ENCODE measurements at places on chromosomes 16 and 17. TPM values are rescaled to one million over a fixed set of nuclear protein-coding genes. Genes with fewer than 3 reads are reported as not detected.
A peak's percentile ranks its signal among the peaks of the same experiment; 100 is the strongest.

KRT32 gene
- total RNA-seq: not detected

- no peak for DNase-seq
Observed at GRCh38 chr17:63124536-63124935, 158.5 kb downstream of the TANC2 start.

GRCh38 chr16:26961459-26961858 is 105.3 kb upstream of the C16orf82 start:
- DNase-seq: no peak

- no peak for DNase-seq
Observed at GRCh38 chr16:24174504-24174903, 81.6 kb upstream of the CACNG3 start.

CAPN15 gene
- 11.4 TPM for total RNA-seq

DNA sequence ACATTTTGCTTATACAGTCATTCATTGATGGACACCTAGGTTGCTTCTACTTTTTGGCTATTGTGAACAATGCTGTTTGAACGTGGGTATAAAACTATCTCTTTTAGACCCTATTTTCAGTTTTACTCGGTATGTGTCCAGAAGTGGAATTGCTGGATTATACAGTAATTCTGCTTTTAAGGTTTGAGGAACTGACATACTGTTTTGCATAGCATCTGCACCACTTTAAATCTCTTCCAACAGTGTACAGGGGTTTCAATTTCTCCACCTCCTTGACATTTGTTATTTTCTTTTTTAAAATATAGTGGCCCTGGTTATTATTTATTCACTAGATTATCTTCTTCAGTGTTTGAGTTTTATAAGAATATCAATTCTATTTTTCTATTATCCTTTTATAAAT is 116.9 kb downstream of the USP22 start:
- DNase-seq: no peak

CD300H gene
- not detected for total RNA-seq

DNA sequence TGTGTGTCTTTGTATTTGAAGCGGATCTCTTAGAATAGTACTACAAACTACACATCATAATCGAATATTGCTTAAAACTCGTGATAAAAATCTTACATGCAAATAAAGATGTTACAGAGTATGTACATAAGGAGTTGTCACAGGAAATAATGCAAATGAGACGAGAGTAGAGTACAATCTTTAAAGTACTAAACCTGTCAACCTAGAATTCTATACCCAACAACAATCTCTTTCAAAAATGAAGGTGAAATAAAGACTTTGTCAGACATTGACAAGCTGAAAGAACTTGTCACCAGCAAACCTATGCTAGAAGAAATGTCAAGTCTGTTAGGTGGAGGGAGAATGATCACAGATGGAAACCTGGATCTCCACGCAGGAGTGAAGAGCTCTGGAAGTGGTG is 83.7 kb upstream of the GNG13 start:
- DNase-seq: no peak

DNA sequence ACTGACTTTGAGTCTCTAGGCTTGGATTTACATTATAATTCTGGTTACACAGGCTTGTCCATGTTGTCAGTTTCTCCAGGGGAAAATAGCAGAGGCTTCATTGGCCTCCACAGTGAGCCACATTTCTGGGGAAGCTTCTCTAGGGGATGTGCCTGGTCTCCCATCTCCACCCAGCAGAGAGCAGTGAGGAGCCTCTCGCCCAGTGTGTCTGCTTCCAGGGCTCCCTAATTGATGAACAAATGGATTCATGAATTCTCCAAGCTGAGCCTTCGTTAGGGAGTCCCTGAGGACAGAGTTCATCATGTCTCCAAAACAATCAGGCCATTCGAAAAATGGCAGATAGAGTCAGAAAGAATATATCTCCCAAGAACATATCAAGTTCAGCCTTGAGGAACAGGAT is 162.4 kb upstream of the TOX3 start:
- DNase-seq: no peak

GRCh38 chr17:2063261-2064146 is 8.6 kb downstream of the HIC1 start:
- DNase-seq: peak; percentile 82

SDR42E2 gene
- total RNA-seq: not detected

- DNase-seq: no peak
Observed at GRCh38 chr16:28596840-28597691, at the start of gene SULT1A2. TSS of gene SULT1A2 (minus strand) at chr16:28597050. CDS start at chr16:28595930, 1,120 bp downstream.

DNA sequence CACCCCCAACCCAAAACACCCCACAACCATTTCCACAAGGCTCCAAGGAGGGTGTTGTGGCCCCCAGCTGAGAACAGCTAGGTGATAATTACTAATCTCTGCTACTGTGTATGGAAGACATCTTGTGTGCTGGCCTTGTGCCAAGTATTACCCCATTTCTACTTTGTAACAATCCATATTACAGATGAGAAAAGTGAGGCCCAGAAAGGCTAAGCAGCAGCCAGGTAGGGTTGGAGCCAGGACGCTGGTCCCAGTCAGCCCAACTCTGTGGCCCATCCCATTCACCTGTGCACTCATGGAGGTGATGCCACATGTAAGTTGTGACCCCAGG is 12.4 kb upstream of the PEMT start:
- no peak for DNase-seq

DNA sequence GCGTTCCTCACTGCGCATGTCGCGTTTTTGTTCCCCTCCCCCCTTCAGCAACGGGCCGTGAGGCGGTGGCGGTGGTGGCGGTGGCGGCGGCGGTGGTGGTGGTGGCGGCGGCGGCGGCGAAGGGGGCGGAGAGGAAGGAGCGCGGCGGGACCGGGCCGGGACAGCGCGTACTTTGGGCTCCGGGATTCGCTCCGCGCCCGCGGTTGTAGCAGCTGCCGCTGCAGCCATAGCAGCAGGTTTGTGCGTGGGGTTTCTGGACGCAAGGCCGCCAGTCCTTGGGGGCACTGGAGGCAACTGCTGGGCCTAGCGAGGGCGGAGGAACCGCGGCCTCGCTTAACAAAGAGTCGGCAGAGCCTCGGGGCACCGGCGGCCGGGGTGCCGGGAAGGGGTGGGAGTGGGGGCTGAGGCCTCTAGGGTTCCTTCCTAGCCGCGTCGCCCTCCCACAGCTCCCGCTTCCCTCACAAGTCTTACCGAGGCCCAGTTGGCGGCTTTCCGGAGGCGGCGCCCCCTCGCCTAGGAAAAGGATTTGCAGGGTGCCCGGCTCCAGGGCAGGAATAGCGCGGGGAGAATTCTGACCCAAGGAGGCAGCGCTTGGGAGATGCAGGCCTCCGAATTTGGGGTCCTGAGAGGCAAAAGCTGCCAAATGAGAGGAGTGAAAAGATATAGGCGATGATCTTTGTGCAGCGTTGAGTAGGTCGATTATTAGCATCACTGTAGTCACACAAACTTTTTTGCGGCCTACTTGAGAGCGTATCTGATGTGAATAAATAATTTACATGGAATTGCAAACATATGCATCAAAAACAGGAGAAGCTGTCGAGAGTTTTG is at the start of gene DDX42:
TSS of gene DDX42 (plus strand) at position 30 of the 828 bp plus-strand sequence. CDS start 12,880 bp downstream, outside the sequence.
- peak; percentile 80 for DNase-seq

- DNase-seq: no peak
Observed at GRCh38 chr16:11402051-11402744, 56.9 kb downstream of the RMI2 start.

CES5A gene
- not detected for total RNA-seq

GRCh38 chr17:68595496-68595895 is 5.7 kb downstream of the FAM20A start:
- DNase-seq: no peak

All from sigmoid colon (tissue), 7 donors.